ENCODE measurements at places on chromosomes 5 and 9.

DNA sequence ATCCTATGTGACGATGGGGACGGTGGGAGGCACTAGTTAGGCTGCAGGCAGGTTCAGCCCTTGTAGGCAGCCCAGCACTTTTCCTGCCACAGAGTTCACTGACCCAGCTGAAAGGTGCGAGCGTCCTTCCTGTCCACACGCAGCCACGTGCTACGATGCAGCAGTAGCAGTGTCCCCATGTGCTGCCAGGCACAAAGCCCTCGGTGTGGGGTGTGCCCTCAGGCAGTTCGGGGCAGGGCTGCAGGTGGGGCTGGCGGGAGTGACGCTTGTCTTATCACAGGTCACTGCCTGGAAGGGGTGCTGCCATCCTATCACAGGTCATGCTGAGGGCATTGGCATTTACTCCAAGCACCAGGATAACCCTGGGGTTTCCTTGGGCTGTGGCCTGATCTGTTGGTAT is 46.8 kb upstream of the CLPTM1L start:
- DNase-seq: no peak

DNA sequence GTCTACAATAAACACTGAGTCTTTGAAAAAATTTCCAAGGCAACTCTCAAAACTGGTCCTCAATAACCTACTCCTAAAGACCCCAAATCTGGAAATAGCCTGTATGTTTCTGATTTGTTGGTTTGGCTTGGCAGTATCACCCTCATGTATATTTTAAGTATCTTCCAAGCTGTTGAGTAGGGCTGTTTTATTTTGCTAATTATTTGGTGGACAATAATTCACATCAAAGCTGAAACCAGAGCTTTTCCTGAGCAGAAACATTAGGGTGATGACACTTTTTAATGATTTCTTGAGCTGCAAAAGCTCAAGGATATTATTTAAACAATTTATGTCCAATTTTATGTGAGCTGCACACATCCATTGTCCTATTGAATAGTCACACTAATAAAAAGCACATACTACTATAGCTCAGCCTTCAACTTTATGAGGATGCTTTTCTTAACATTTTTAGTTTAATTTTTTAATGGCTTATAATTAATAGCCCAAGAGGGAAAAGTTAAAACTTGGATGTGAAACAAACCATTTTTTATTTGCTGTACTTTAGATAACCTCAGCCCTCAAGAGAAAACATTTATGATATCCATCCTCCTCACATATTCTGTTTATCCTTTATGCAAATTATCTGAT is 393.1 kb downstream of the TAF11L14 start:
- no peak for DNase-seq

DNA sequence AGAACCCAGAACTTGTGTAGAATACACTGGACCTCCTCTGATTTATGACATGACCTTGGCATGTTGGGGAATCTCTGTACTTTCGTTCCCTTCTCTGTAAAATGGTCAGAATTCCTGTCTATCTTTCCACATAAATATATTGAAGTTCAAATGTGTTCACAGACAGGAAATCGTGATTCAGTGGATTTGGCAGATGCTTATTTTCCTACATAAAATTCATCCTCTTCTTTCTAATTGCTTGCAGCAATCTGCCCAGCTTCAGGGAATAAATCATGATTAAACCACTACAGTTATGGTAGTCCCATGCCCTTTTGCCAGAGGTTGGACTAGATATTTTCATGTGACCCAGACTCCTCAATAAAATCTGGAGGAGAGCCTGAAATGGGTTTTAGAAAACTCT is 52.1 kb upstream of the ARL15 start:
- no peak for DNase-seq

DNA sequence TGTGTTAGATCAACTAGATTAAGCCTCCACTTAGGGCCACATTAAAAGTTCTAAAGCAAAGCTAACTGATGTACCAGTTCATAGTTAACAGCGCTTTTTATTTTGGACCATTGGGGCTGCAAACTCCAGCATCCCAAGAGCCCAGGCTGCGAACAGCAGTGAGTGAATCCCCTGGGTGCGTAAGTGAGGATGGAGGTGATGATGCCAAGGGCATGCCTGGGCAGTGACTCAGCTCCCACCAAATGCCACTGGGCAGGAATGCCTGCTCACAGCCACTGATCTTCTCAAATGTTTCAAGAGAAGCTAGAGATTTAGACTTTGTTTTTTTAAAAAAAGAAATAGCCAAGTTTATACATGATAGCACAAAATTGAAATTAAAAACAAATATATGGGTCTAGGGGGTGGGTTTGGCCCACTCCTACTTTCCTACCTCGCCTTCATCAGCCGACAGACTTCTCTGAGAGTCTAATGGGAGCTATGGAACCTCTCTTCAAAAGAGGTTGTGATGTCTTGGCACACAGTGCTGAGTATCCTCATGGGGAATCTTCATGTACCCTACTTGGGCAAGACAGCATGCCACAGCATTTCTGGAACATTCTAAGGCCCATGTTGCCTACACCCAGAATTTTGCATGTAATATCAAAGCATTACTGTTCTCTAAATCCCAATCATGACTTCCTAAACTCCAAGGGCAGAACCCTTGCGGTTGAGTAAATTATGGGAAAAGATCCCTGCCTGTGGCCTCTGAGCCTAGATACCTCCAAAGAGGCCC is 398.1 kb downstream of the EBF1 start:
- DNase-seq: no peak

GRCh38 chr5:149337736-149338135 is 7.6 kb upstream of the GRPEL2 start:
- no peak for DNase-seq

- DNase-seq: no peak
Measured at GRCh38 chr9:123872710-123873109, 57.2 kb downstream of the DENND1A start.

- no peak for DNase-seq
Measured at GRCh38 chr5:37882636-37883035, 42.8 kb upstream of the GDNF start.

GRCh38 chr5:172149073-172149472 is 39.0 kb downstream of the STK10 start:
- no peak for DNase-seq
